COLO829 (cell line): ENCODE measurements at places on chromosomes 13 and 19.
A peak's percentile ranks its signal among the peaks of the same experiment; 100 is the strongest.

GRCh38 chr13:65613004-65613403 is 1617.1 kb downstream of the PCDH9 start:
- no peak for DNase-seq

GRCh38 chr19:54011507-54012211 is 20.2 kb downstream of the CACNG6 start:
- DNase-seq: no peak

DNA sequence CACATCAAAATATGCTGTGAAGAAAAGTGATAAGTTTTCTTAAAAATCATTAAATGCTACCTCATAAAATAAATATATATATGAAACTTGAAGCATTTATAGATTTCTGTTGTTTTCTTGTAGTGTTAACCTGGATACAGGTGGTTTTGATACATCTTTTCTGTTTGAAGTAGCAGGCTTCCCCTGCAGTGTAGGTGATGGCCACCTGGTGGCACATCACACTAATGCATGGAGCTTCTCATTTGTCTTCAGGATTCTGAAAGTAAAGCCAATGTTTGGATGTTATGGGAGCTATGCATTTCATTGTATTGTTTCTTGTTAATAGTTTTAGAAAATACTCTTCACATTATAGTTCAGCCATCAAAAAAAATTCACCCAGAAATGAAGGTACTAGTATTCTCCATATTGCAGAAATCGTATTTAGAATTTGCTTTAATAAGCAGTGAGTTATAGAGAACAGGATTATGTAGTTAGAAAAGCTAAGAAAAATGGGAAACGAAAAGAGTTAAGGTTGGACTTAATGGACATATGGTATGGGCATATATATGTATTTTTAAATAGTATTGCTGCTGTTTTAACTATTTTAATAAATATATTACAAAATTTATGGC is 18.7 kb downstream of the GPR180 start:
- no peak for DNase-seq

GRCh38 chr13:25659091-25659795 is 287.5 kb downstream of the ATP8A2 start:
- DNase-seq: no peak

DNA sequence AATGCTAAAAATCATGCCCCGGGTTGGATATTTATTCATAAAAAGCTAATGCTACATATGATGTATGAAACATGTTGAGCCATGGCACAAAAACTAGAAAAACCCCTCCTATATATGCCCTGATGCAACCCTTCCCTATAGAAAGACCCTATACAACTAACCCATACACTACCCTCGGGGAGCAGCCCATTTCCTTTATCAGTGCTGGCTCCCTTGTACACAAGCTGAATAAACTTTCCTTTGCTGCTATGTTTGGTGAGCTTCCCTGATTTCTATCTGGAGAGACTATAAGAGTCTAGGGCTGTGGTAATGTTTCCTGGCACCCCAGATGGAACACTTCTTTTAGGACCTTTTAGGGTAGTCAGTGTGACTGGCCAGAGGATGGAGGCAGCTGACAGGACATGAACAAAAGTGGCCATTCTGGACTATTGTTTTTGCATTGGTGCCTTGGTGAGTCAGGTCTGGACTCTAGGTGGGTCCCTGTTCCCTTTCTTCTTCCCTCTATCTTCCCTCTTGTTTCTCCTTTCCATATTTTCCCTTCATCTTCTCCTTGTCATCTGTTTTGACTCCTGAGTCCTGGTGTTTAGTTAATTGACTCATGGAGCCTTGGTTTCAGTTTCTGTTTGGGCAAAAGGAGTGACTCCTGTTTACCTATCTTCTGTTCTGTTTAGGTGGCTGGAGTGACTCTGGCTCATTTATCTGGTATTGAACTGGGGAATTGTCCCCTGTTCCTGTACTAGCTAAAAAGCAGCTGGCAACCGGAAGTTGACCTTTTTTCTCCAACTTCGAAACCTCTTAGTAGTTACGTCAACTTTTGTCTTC is 1321.8 kb upstream of the PCDH9 start:
- no peak for DNase-seq

DNA sequence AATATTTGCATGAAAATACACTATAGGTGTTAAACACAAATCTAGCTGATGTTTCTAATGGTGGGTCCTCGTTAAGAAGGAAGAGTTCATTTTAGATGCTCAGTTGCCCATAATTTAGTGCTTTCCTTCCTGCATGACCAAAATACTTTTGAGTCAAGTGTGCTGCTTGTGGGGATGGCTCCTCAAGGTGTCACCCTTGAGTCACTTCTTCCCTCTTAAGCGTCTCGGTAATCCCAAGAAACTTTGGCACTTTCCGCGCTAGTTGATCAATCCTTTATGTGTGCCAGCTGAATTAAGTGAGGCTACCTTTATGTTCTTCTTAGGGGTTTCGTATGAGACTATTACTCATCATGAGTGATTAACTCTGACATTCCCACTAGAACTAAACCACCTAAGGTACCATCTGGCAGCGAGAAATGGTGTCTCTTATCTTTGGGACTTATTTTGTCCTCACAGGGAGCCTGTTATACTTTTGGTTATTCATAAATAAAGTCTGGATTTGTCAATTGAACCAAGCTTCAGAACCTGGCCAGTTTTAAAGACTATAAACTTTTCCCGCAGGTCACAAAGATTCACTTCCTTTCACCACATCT is 106.8 kb downstream of the NHLRC3 start:
- DNase-seq: peak; percentile 73

GRCh38 chr13:44667943-44668342 is 91.8 kb upstream of the TSC22D1 start:
- DNase-seq: peak; percentile 61

GRCh38 chr13:113260996-113261395 is 36.0 kb upstream of the LAMP1 start:
- DNase-seq: no peak

GRCh38 chr13:29065142-29065541 is 245.0 kb downstream of the MTUS2 start:
- DNase-seq: no peak

DNA sequence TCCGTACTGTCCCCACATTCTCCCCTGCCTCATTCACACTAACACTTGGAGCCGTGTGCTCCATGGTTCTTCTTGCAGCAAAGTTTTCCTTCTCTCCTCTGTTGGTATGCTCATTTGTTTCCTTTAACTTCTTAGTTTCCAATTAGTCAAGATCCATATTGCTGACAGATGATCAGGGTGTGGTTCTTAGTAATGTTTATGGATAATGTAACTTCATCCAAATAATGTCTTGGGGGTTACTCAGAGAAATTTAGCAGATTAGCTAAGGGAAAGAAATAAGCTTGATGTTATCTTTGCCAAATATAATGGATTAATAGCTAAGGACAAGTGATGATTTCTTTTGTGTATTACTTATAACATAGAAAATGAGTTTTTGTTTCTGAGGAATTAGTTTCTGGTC is 174.4 kb downstream of the NUFIP1 start:
- DNase-seq: no peak

GRCh38 chr19:38199340-38199739 is 24.7 kb downstream of the DPF1 start:
- no peak for DNase-seq

- no peak for DNase-seq
These were observed 72.2 kb downstream of the CDADC1 start for GRCh38 chr13:49319951-49320350.

DNA sequence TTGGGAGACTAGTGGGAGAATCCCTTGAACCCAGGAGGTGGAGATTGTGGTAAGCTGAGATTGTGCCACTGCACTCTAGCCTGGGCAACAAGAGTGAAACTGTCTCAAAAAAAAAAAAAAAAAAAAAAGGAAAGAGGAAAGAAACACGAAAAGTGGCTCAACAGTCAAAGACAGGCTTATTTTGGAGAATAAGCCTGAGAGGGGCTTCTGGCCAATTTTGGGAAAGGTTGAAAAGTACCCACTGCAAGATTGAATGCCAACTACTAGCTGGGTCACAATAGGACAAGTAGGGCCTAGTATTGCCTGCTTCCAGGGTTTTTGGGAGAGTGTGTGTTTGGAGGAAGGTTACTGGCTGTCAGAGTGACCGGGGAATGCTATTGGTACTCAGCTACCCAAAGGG is 17.2 kb downstream of the FBXO17 start:
- no peak for DNase-seq

- no peak for DNase-seq
These were observed 11.0 kb downstream of the PNMA8B start for GRCh38 chr19:46484656-46485055.

GRCh38 chr13:46797501-46798237 is 708 bp upstream of the ESD start:
- no peak for DNase-seq

- DNase-seq: no peak
These were observed 33.1 kb downstream of the LNX2 start for GRCh38 chr13:27587095-27587746.

DNA sequence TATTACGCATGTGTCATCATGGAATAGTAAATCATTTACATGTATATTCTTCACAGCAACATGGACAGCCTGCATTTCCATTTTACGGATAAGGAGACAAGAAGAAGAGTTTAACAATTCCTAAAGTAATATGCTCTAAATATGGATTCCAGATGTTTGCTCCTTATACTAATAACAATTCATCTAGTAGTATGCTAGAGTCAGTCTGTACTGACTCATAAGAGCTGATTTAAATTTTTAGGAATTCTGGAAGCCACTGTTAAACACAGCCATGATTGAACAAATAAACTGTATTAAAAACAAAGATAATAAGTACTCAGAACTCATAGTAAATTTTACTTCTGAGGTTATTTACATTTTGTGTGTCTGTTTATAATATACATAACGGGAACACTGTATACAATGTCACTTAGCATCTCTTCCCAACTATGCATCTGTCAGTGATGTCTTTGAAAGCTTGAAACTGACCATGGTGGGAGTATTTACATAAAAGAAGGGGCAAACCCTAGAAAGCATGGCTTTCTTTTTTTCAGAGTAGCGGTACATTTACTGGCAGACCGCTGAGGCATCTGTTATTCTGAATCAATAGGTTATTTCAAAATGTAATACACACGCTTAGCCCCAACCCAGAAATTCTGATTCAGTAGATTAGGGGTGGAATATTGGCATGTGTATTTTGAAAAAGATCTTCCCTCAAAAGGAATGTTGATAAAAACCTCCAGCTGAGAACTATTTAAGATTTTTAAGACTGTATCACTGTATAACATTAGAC is 12.9 kb downstream of the ZC3H13 start:
- no peak for DNase-seq

- DNase-seq: no peak
These were observed 967.4 kb downstream of the EFNB2 start for GRCh38 chr13:105567951-105568525.
